ENCODE measurements at places on chromosomes 4 and X. TPM values are rescaled to one million over a fixed set of nuclear protein-coding genes. Genes with fewer than 3 reads are reported as not detected.

PLCXD1 gene
- 52.3 TPM for total RNA-seq

MAGEA10 gene
- not detected for total RNA-seq

OTC gene
- total RNA-seq, result 0.31 TPM

CCDC149 gene
- total RNA-seq, result 13.2 TPM

TGIF2LX gene
- total RNA-seq, result not detected

SATL1 gene
- total RNA-seq, result 0.51 TPM

TEC gene
- total RNA-seq, result 3.4 TPM

NPY1R gene
- 13.7 TPM for total RNA-seq

MAGEB5 gene
- not detected for total RNA-seq

WDFY3 gene
- total RNA-seq, result 115 TPM

PPP4R3C gene
- total RNA-seq, result not detected

VGLL1 gene
- 0.24 TPM for total RNA-seq

NAT8L gene
- total RNA-seq, result 20.7 TPM

GRCh38 chrX:24243692-24244091 is 70.2 kb downstream of the SUPT20HL2 start:
- DNase-seq, result no peak

DNA sequence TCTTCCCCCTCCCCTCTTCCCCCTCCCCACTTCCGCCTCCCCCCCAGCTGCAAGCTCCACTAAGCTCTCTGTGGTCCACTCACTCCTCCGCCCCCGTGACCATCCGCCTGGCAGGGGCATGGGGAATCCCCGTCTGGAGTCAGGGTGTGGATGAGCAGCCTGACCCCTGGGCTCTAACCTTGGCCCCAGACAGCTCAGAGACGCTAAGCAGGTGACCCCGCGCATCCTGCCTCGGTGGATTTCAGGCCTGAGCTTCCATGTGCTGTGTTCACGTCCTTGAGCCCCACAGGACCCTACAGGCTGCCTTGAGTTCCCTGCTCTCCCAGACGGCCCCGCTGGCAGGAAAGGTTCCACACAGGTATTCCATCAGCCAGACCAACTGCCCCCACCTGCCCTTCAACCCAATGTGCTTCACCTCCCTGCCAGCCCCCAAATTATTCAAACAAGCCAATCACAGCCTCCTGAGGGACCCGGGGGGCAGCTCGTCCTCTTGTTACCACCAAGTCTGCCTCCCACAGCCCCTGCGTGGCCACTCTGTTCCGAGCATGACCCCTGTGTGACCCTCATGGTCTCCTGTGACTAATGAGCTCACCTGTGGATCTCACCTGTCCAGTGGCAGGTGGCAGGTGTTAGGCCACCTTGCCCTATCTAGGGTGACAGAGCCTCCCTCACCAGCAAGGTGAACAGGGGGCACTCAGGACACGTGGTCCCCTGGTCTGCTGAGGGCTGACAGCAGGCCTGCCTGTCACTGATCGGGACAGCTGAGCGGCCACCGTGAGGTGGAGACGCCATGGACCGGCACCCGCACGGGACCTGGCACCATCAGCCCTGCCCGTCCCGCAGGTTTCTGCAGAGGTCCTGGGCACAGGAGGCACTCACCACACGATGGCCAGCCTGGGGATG is 73.2 kb upstream of the MXD4 start:
- no peak for DNase-seq

DNA sequence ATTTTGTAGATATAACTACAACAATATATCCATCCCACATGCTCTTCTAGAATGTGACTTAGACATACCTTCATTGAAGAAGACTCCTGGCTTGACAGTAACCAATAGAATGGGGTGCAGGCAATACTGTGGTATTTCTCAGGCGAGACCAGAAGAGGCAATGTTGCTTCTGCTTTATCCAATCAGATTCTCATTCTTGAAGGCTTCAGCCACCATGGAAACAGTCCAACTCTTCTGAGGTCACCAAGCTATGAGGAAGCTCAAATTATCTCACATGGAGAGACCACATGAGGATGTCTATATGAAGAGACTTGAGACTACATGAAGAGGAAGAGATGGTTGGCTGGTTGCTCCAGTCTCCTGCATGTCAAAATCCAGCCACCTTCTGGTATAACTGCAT is 469.9 kb downstream of the PCDH10 start:
- DNase-seq, result no peak

DNA sequence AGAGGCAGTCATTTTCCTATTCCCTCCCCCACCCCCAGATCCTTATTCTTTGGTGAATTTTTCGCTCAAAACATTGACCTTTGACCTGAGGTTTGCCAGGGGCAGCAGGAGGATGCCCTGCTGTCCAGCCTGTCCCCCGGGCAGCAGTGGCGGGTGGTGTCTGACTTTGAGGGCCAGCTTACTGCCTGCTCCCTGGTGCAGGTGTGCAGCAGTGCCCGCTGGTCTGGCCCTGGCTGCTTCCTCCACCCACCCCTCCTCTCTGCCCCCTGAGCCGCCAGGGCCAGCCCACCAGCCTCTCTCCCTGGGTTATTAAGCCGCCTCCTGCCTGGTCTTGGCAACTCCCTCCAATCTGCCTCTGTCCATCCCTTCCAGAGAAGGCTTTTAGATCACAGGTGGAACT is 40.8 kb upstream of the GRPEL1 start:
- no peak for DNase-seq

GRCh38 chr4:96093563-96093962 is 253.7 kb downstream of the PDHA2 start:
- DNase-seq, result no peak

DNA sequence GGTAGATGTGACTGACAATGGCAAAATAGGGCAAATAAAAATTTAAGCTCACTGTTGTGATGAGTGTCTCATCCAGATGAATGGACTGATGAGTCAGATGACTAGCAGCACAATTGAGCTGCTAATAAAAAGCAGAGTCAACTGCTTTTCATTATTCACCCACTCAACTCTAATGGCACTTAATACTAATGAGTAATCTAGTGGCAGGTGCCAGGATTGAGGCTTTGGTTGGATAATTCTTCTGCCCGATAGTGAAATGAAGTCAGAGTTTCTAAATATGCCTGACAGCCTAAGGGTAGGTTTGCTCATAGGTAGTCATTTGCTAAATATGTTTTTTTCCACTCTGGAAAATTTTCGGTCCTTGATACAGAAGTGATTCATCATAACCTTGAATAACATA is 10.4 kb downstream of the OGT start:
- DNase-seq, result no peak

DNA sequence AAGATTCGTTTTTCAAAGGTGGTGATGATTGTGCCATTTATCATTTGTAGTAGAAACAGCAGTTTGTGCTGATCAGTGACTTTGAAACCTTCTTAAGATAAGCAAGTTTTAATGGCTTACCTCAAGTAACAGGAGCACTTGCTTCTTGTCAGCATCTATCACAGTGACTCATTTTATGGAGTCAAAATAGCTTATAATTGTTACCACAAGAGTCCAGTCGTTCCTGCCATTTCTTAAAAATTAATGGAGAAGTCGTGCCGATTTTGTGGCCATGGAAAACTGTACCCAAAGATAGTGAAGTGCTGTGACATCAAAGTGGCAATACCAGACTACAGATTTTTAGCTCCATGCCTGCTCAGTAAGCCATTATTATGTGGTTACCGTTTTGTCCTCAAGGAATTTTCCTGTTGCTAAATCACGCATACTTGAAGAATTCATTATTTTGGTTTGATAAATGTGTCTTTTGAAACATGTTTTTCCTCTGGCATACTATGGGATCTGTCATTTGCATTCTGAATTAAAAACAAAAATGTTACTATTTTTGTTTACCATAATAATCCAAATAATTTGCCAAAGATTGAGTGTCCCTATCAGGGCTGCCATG is 129.9 kb downstream of the CBR4 start:
- no peak for DNase-seq

DNA sequence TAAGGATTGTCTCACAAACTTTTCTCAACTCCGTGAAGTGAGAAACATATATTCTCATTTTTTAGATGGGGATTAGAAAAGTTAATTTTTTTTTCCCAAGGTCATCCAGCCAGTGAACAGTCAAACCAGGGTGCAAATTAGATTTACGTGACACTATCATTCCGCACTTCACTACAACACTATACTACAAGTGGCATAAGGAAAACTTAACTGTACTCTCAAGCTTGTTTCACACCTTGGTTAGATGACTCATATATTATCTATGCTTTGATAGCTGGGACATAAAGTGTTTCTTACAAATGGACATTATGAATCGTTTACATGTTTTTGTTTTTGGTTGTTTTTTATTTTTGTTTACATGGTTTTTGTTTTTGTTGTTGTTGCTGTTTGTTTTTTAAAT is 525.7 kb downstream of the PPARGC1A start:
- no peak for DNase-seq

GRCh38 chr4:41485041-41485440 is 52.9 kb upstream of the LIMCH1 start:
- DNase-seq, result no peak

GRCh38 chr4:184402239-184402638 is 72.1 kb downstream of the IRF2 start:
- no peak for DNase-seq

GRCh38 chr4:144681806-144682205 is 35.9 kb downstream of the HHIP start:
- DNase-seq, result no peak

GRCh38 chrX:99266255-99266654 is 1143.8 kb downstream of the PCDH19 start:
- DNase-seq, result no peak

GRCh38 chrX:38986586-38986985 is 185.3 kb downstream of the MID1IP1 start:
- no peak for DNase-seq

DNA sequence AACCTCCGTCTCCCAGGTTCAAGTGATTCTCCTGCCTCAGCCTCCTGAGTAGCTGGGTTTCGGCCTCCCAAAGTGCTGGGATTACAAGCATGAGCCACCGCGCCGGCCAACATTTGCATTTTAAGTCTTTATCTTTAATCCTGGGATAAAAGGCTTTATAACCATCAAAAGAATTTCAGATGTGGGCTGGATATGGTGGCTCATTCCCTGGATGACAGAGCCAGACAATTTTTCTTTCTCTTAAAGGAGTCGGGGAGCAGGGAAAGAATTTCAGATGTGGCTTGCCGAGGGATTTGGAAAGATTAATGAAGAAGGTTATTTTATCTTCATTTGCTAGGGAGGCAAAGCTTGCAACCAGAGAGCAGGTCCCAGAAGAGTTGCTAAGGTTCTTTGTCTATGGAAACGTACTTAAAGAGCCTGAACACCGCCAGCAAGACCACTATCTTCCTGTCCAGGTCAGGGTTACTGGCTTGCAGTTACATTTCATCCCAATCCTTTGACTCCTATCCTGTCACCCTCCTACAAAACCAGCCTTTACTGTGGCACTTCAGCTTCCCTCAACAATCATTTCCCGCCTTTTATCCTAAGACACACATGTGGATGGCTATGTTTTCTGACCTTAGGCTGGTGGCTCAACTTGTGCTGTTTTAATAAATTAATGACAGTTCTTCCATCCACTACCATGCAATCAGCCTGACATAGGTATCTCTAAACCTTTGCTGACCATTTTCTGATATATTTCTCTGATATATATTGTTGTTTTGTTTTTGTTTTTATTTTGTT is 3.9 kb upstream of the KLHL8 start:
- DNase-seq, result no peak

DNA sequence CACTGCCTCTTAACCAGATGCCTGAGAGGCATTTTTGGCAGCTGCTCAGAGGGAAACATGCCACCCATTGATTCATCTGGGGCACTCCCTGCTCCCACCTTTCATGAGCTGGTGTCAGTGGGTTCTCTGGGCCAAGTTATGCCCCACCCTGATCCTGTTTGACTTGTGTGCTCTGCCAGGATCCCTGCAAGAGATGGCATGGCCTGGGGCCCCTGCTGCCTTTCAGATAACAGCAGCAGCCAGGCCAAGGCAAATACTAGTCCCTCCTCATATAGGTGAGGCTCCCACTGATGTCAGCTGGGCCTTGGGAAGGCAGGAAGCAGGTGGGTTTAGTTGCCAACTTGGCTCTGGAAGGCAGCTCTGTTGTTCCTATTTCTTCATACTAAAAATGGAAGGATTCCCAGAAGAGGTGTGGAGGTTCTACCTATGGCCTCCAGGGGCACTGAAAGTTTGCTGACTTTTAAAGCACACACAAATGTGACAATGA is 192.9 kb upstream of the RBPJ start:
- DNase-seq, result no peak

DNA sequence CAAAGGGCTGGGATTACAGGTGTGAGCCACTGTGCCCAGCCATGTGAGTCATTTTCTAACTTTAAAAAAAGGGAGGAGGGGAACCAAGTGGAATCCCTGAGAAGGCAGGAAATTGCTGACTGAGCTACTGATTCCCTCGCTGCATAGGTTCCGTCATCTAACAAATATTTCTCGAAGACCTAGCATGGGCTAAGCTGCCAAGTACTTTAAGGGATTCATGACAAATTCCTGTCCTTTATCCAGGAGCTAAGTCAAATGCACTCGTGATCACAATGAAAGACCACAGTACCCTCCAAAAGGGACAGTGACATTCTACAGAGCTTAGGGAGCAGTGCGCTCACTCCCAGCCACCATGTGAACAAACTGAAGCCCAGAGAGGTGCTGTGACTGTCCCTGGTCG is 33.2 kb upstream of the MAN2B2 start:
- no peak for DNase-seq

DNA sequence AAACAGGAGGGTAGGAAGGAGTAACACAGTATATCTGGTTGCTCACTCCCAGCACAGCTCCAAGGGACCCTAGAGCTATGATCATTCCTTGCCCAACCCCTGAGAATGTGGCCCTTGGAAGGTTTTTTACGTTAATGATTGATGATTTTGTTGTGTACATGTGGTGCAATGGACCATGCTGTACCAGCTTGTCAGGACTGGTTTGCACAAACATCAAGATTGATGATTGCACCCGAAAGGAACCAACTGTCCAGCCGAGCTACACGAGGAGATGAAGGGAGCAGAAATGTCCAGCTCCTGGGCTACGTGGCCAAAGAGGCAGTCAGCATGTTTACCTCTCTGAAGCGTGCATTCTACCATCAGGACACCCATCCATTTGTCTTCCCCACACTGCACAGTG is 83.2 kb upstream of the USP9X start:
- no peak for DNase-seq

GRCh38 chr4:56757261-56757746 is 64.2 kb downstream of the SPINK2 start:
- DNase-seq, result no peak

DNA sequence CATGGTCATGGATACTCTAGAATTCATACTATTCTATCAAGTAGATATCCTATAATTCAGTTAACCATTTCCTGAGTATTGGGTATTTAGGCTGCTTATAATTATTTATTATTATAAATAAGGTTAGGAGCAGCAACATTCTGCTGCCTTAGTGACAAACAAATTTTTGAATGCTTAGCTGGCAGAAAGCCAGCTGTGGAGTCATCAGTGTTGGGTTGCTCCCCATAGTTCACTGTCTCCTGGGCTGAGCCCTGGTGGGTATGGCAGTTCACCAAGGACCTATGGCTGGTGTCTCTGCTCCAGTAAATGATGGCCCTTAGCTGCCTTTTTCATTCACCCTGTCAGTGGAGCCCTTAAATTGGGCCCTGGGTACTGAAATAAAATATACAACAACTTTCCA is 61.8 kb downstream of the SMARCA5 start:
- no peak for DNase-seq

GRCh38 chr4:148434075-148434773 is 8.0 kb downstream of the NR3C2 start:
- no peak for DNase-seq

GRCh38 chr4:90234916-90235547 is 107.8 kb downstream of the CCSER1 start:
- DNase-seq, result no peak

GRCh38 chr4:7165874-7166201 is 26.5 kb upstream of the SORCS2 start:
- no peak for DNase-seq

- DNase-seq, result no peak
Measured at GRCh38 chr4:20217521-20217920, 34.2 kb upstream of the SLIT2 start.

GRCh38 chr4:83757121-83757621 is 221.3 kb downstream of the GPAT3 start:
- no peak for DNase-seq
